Activated naive CD4-positive, alpha-beta T cell treated with Interleukin-2 at 50 U/mL for 16 hours (primary cell): ENCODE measurements at places on chromosomes 5 and 9.

GRCh38 chr9:1994180-1994579, 21.0 kb upstream of the SMARCA2 start:
- no peak for DNase-seq

DNA sequence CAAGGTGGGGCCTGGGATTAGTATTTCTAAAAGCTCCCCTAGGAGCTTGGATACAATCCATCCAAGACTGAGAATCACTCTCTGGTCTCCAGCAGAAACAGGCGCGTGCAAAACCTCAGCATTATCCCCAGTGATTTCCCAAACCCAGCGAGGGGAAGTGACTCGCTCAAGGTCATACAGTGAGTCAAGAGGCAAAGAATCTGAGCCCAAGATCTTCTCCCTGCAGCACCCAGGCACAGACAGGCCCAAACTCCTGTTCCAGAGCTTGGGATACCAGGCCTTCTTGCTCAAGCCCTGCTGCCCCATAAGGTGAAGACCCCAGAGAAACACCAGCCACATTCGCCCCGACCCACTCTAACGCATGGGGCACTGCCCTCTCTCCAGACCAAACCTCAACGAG, 33.2 kb downstream of the SHB start:
- DNase-seq = no peak

DNA sequence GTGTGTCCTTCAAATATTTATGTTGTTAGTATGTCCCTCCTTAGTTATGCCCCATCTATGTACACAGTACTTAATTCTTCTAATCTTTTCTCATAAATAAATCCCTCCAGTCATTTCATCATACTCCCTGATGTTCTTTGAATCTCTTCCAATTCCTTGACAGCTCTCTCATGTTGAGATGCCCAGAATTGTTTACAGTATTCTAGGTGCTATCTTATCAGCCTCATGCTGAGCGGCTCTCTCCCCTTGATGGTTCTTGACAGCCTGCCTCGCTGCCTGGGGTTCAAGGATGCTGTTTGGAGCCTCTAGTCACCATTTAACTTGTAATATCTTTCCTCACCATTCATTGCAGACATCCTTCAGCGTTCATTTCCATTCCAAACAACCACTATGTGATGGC, 799.2 kb downstream of the BRINP1 start:
- DNase-seq = no peak

DNA sequence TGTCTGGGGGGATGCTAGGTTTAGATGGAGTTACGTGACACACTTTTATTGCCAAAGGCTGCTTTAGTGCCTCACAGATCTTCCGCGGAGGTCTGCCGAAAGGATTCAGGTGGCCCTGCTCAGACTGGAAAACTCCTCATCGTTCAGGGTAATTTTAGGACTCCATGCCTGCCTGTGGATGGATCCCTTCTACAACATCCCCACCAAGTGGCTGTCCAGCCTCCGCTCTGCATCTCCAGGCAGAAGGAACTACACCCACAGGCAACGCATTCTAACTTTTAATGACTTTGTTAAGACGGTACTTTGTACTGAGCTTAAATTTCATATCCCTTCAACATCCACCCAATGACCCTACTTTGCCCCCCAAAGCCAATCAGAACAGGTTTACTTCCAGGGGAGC, 29.4 kb downstream of the ATPSCKMT start:
- DNase-seq = no peak

GRCh38 chr9:83029531-83030137, 33.3 kb downstream of the RASEF start:
- no peak for DNase-seq

GRCh38 chr5:151051066-151051930, 29.5 kb downstream of the TNIP1 start:
- peak; percentile 73 for DNase-seq

DNA sequence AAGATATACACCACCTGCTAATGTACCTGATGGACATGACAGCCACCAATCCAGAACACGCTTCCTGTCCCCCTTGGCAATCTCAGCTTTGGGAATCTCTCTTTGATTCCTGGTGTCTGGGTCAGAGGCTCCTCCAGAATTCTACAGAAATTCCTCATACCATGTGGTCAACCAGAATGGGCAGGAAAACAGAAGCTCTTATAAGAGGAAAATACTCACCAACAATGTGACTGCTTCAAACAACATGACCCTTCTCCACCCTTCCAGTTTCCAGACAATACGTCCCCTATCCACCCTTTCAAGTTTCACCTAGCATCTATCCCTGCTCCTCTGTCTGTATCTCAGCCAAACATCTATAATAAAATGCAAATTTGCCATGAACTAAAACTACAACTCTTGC, 247.2 kb downstream of the DENND1A start:
- DNase-seq = no peak

GRCh38 chr5:32173267-32174010, 680 bp downstream of the GOLPH3 start:
- peak; percentile 40 for DNase-seq
